ENCODE measurements at places on chromosomes 6 and 20.

DNA sequence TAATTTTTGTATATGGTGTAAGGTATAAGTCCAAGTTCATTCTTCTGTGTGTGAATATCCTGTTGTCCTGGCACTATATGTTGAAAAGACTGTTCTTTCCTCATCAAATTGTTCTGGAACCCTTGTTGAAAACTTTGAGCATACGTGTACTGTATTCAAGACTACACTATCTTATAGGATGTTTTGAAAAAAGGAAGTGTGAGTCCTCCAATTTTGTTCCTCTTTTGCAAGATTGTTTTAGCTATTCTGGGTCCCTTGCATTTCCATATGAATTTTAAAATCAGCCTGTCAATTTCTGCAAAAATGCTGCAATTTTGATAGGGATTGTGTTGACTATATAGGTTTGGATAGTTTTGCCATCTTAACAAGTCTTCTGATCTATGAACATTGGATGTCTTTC, 195.2 kb downstream of the BACH2 start:
- no peak for DNase-seq

DNA sequence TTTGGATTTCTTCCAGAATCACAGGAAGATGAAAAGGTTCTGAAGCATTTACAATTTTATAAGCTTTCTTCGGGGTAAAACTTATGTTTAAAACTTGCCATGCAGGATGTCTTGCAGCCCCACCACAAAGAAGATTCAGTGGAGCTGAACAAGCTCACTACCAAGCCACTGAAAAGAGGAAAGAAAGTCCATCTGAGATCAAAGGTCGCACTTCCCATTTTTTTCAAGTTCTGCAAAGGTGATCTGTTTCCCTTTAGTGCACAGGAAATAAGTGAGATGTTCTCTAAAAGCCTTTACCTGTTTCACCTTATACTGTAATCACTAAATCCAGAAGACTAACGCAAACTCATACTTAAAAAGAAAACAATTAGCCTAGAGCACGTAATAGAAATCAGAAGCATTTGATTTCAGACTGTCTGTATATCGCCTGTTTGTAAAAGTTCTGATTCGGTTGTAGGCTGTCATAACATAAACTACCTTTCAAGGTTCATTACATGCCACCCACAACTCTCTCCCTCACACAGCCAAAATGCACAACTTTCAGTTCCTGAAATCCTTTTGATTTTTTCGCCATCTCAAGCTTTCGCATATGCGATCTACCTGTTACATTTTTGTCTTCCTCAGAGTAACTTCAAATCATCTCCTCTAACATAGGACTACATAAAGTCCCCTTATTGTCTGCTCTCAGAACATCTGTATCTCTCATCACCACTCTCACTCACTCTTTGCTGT, 1.8 kb downstream of the ECHDC1 start:
- no peak for DNase-seq

DNA sequence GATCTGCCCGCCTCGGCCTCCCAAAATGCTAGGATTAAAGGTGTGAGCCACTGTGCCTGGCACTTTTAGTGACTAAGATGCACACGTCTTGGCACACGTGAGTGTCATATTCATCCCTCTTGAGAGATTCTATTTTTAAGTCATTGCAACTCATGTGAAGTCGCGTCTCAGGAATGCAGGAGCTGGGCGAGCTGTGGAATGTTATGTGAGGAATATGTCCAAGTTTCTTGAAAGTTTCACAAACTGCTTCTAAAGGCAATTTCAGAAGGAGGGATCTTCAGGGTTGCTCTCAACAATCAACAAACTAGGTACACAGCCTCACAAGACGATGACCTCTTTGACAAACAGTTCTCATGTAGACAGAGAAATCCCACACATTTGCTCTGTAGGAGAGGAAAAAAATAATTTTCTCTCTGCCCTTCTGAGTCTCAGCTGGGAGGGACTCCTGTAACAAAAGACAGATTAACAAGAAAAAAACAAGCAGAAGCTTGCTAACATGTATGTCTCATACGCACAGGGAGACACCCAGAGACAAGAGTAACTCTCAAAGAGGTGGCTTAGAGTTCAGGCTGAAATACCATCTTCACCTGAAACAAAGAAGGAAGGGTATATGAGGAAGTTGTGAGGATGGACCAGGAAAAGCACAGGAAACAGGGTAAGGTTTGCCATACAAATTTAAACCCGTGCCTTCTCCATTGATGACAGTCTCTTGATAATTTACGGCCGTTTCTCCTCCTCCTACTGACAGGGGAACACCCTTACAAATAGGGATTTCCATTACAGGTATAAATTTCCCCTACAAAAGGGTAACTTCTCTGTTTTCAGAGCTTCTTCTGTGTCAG, 45.3 kb upstream of the FAM50B start:
- peak; percentile 50 for DNase-seq

- no peak for DNase-seq
Observed at GRCh38 chr6:164563924-164564323, 745.5 kb downstream of the C6orf118 start.

DNA sequence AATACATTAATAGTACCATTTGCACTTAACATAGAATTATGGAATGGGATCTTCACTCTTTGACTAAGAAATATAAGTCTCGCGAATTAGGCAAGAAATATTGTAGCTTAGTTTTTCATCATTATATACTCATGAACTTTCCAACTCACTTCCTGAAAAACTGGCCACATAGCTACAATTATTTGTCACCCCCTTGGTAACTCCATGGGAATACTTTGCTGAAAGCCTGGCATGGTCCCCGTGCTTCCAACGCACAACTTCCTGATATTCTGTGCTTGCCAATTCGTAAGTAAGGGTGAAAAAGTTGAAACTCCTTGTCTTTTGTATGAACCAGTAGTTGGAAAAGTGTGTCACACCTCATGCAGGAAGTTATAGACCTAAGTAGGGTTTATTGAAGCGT, 23.7 kb upstream of the HLA-DQA1 start:
- no peak for DNase-seq

GRCh38 chr6:147126618-147127022, 77.6 kb upstream of the STXBP5 start:
- no peak for DNase-seq

DNA sequence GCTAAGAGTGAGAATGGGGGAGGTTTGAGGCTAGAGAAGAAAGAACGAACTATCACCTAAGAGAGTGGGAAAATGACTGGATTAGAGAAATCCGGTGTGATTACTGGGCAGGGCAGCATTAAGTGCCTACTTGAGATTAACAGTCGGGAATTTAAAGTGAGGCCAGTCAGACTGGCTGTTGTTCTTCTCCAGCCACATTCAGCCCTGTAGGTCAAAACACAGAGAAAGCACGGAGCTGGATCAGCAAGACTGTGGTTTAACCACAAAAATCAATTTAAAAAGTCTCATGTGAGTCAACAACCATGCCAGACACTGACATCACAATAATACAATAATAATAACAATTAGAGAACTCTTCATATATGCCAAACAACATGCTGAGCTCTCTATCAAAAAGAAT, 301.9 kb upstream of the SGK1 start:
- no peak for DNase-seq

DNA sequence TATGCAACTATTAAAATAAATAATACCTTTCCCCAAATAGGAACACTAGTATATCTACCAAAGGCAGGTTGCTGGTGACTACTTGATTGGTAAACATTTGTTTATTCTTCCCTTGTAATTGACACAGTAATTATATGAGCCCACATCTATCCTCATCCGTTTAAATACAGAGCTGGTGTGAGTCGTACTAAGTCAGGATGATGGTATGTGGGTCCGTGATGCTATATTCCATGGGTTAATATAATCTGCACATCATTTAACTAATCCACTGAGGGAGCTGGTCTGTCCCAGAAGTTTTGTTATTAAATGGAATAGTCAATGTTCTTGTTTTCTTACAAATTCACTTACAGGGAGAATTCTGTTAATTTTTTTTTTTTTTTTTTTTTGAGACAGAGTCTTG, 164.0 kb upstream of the AGPAT4 start:
- no peak for DNase-seq

DNA sequence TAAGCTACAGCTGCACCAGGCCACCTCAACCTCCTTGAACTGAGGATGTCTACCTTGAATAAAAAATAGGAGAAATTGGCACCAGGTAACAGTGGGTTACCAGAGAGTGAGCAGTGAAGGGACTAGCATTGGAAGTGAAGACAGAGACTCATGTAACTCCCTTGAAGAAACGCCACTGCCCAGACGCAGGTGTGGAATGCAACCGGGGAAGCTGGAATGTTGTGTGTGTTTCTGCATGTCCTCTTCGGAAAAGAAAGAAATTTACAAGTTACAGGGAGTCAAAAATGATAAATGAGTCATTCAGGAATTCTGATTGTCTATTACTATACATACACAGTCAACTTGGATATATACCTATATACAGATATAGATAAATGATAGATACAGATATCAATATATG, 514.7 kb upstream of the AGPAT4 start:
- no peak for DNase-seq

GRCh38 chr20:62621251-62622110, 20.8 kb upstream of the SLCO4A1 start:
- DNase-seq: no peak

DNA sequence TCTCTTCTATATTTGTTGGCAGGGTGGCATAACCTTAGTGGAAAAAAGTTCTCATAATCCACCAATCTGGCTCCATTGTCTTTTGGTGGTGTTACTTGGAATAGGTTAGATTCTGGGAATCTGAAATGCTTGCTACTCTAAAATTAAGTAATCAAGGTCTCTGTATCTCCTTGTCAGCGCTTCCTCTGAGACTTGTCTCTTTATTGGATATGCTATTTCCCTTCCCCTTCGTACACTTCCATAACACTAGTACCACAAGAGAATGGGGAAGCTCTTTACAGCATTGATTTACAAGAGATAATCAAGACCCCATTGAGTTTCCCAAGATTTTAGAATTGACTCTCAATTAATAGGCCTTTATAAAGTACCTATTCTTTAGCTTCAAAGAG, 280.2 kb downstream of the ADGB start:
- no peak for DNase-seq

- no peak for DNase-seq
Observed at GRCh38 chr6:93300661-93301060, 118.7 kb downstream of the EPHA7 start.

- DNase-seq: no peak
Observed at GRCh38 chr6:82013561-82014530, 233.7 kb downstream of the IBTK start.

DNA sequence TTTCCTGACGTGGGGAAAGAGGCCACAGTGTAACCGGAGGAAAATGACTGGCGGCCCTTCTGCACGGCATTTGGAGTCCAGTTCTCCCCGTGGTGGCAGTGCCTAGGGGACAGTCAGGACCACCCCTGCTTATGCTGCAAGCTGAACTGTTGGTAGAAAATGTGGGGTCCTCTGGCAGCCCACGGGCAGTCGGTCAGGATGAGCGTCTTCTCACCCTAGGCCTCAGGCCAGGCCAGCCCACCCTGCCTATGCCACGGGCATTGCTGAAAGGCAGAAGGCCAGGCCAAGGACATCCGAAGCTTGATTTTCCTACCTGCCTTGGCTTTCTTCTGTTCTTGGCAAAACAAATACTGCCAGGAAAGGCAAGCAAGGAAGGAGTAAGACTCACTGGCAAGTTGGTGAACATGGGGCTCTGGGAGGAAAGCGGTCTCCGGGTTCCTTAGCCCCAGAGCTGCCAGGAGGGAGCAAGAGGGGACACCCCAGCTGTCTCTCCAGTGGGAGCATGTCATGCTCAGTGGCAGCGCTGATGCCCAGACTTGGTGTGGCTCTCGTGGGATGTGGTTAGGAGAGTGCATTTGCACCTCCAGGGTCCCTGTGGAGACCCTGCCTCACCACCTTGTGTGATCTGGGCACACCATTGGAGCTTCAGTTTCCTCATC, 311.6 kb downstream of the QKI start:
- no peak for DNase-seq

- no peak for DNase-seq
Observed at GRCh38 chr6:72461144-72461543, 160.7 kb upstream of the KCNQ5 start.

GRCh38 chr6:12419631-12420272, 129.6 kb downstream of the EDN1 start:
- DNase-seq: no peak

GRCh38 chr6:14974792-14975470, 270.9 kb upstream of the JARID2 start:
- DNase-seq: no peak

DNA sequence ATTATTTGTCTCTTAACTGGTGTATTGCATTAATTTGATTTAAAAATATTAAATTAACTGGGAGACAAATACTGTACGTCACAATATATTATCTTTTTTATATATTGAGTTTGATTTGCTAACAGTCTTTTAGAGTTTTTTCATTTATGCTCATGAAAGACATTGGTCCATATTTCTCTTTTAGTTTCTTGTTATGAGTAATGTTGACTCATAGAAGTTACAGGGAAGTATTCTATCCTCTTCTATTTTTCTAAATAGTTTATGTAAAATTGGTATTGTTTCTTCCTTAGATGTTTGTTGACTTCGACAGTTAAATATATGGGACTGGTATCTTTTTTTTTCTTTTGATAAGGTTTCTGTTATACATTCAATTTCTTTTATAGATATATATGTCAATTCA, 1115.6 kb upstream of the CITED2 start:
- DNase-seq: no peak

DNA sequence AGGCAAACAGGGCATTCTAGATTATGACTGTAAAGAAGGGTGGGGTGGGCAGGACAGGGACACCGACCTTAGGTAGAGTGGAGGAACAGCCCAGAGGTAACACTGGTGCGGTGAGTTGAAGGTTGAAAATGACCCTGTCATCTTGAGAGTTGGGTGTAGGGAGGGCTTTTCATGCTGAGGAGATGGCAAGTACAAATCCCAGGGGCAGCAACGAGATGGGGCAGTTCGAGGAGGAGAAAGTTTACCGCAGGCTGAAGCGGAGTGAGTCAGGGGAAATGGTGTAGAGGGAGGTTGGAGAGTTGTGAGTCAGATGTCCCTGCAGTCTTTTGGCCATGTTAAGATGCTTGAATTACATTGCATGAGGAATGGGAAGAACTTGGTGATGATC, 101.1 kb downstream of the HIVEP1 start:
- DNase-seq: no peak

DNA sequence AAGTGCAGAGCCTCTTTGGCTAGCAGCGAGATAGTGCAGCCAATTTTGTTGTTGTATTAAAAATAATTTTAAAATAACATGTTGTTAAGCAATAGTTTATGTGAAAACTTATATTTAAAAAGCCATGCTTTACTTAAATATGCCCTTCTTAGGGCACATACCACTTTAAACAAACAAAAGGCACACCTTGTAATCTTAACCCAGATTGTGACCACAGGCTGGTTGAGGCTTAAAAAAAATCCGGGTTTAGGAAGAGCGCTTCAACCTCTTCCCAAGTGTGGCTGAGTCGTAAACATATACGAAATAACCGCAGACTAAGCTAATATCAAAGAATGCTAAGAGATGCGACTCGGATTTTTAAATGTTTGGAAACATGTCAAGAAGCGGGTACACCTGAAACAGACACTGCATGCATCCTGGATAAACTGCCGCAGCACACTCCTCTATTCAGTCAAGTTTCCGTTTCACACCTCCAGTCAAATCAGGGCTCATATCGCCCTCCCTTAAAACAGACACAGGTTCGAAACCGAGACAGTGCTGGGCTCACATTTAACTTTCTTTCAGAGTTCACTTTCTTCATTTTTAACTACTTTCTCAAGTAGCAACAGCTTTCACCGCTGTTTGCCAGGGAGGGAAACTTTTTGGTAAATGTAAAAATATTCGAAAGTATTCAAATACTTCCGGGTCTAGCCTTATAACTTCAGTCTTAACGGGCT, 1.5 kb downstream of the DEK start:
- peak; percentile 41 for DNase-seq

All from right kidney (tissue), 9 donors.